ENCODE measurements at places on chromosomes 2 and 18.

DNA sequence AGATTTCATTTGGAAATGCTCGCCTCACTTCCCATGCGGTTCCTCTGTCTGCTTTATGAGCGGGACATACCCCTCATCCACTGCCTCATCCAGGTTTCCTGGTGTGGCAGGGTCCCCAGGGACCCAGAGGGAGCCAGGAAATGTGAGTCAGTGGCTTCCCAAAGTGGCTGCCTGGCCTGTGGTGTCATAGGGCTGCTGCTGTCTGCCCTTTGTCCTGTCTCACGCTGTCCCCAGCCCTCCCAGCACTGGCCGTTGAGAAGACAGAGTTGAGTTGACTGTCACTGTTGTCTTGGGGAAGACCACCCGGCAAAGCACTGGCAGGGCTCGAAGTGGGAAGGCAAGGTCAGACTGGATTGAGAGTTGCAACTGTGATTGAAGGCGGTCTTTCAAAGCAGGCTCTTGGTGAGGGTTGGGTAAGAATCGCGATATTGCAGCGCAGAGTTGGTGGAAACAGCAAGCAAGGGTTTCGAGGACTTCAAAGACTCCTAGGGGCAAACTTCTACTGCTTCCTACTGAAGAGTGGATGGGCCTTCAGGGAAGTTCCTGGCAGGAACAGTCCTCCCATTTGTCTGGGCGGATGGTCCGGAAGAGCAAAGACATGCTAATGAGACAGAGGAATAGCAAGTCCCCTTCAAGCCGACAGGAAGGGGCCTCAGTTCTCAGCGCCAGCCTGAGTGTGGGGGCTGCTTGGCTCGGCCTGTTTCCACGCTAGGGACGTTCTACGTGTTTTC lies 33.9 kb downstream of the RAB31 start:
- DNase-seq, result no peak

GRCh38 chr2:7792031-7792651 lies 874.9 kb downstream of the RNF144A start:
- peak; percentile 96 for DNase-seq

- no peak for DNase-seq
Measured at GRCh38 chr2:204574486-204574885, 29.2 kb downstream of the PARD3B start.

DNA sequence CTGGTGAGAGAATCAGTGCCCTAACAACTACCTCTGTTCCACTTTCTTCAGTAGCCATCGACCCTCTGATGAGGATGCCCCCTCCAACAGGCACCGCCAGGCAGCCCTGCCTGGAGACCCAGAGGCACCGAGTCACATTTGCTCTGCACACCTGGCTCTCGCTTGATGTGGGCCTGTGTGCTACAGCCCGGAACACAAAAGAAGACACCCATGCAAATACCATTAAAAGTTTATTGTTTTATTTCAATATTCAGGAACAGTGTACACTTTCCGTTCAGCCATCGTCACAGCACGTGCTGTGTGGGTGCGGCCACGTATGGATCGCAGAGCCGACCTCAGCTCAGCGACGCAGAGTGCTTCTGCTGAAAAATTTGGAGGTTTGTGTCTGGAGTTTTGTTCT lies 154.0 kb downstream of the MBP start:
- no peak for DNase-seq

DNA sequence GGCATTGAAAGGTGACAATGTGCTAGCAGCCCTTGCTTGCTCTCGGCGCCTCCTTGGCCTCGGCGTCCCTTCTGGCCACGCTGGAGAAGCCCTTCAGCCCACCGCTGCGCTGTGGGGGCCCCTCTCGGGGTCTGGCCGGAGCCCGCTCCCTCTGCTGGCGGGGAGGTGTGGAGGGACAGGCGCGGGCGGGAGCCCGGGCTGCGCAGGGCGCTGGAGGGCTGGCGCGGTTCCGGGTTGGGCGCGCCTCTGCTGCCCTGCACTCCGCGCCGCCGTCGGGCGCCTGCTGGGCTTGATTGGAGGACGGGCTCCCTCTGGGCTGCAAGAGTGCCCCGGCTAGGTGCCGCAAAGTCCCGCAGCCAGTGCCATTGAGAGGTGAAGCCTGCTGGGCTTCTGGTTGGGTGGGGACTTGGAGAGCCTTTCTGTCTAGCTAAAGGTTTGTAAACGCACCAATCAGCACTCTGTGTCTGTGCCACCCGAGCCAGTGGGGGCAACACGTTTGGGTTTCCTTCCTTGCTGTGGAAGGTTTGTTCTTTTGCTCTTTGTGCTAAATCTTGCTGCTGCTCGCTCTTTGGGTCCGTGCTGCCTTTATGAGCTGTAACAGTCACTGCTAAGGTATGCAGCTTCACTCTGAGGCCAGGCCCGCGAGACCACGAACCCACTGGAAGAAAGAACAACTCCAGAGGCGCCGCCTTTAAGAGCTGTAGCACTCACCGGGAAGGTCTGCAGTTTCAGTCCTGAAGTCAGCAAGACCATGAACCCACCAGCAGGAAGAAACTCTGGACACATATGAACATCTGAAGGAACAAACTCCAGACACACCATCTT lies 14.8 kb upstream of the IMP4 start:
- no peak for DNase-seq

DNA sequence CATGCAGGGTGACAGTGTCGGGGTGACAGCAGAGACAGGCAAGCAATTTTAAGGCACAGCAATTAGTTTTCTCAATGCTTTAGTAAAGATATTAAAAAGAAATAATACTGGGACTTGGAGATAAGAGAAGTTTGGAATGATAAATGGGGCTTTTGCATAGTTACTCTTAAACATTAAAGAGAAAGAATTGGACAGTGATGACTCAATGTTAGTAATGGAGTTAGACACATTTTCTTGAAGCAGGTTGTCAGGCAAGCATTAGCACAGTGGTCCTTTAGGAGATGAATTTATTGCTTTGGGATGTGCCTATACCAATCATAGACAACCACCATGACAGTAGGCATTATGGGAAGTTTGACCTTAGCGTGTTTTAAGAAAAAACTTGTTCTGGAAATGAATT lies 228.3 kb upstream of the RAB12 start:
- DNase-seq, result no peak

DNA sequence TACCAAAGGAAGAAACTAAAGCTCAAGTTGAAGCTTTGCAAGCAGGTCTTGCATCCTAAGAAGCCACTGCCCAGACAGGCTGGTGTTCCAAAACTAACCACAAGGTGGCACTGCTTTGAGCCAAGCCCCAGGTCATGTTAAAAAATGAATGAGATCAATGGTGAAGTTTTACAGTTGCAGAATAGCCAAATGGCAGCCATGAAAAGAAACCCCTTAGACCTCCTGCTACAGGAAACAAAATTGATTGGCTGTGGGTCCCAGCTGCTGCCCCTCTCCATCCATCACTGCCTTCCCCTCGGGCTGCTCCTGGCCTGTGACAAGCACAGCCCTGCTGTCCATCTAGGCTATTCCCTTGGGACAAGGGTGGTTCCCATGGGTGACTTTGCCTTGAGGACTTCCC lies 20.7 kb upstream of the MREG start:
- DNase-seq, result no peak

GRCh38 chr2:197121756-197122385 lies 188.7 kb downstream of the ANKRD44 start:
- no peak for DNase-seq
